Activated effector memory CD4-positive, alpha-beta T cell treated with anti-CD3 and anti-CD28 coated beads, Interleukin-2, amount 50 U/mL, for 16 hours (primary cell): ENCODE measurements at places on chromosomes 5 and 9.
A peak's percentile ranks its signal among the peaks of the same experiment; 100 is the strongest.

- no peak for DNase-seq
These were observed 114.8 kb downstream of the TLE4 start for GRCh38 chr9:79686381-79687130.

- no peak for DNase-seq
These were observed 27.2 kb upstream of the TNFSF8 start for GRCh38 chr9:114957558-114957957.

GRCh38 chr9:92620845-92621244 lies 49.1 kb downstream of the IPPK start:
- no peak for DNase-seq

DNA sequence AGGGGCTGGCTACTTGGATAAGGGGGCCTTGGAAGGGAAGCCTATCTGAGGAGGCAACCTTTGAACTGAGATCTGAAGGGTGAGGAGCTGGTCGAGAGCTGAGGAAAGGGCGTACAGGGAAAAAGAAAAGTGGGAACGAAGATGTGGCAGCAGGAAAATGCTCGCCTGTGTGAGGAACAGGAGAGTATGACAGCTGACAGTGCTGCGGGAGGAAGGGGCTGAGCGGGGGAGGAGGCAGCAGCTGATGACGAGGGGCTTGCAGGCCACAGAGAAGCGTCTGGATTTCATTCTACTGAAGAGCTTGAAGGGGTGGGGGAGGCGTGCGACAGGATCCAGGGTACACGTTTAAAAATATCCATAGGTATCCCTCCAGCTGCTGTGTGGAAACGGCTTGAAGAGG lies 28.9 kb downstream of the SH3PXD2B start:
- DNase-seq: no peak

GRCh38 chr5:16486711-16487111 lies 21.1 kb upstream of the ZNF622 start:
- no peak for DNase-seq

DNA sequence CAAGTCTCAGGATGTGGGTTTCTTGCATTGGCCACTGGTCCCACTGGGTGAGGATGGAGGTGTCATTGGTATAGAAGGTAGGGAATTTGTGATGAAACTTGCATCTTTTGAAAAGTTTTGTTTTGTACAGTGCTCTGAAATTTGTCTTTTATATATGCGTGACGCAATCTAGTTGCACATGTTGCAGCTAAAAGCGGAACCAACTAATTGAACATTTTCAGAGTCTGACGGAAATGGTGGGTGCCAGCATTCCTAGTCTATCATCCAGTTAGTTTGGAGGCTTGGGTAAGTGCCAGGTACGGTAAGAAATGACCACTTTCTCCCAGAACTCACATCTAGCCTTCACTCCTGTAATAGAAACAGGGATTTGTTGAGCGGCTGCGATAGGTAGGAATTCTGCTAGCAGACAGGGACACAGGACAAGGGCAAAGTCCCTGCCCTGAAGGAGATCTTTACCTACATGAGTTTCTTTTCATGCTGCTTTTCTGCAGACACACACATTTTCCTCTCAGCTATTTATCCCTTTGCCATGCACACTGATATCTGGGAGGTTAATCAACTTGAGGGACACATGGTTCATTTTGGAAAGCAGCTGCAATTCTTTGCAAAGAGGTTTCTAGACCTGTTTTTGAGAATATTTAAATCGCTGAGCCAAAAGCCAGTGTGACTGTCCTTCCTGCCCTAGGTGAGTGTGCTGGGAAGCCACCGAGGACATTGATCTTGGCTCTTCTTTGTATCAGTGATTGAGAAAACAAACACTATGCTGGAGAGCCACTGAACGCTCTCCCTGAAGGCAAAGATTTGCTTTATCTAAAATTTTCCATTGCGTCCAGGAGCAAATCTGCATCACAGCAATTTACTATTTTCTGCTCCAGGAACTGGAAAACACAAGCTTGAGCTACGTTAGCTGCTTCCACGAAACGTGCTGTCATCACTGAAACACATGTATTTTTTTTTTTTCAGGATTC lies 89.7 kb downstream of the DAP start:
- DNase-seq: no peak

- DNase-seq: peak; percentile 85
These were observed 157.1 kb downstream of the ARRDC3 start for GRCh38 chr5:91225848-91226686.

DNA sequence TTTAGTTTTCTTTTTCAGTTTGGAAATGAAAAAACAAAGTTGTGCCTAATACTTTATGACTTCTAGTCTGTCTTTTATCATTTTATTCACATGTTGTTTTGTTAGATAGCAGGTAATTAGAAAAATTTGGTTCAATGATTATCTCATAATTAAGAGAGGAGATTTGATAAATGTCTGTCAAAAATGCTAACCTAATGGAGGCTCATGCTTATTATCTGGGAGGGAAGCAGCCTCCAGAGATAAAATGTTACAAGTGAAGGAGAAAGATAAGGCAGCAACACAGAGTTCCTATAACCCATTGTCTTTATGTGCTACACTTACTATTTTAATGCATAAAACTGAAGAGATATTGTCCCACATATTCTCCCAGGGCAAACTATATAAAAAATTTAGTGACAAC lies 53.5 kb downstream of the SLC27A6 start:
- DNase-seq: no peak

DNA sequence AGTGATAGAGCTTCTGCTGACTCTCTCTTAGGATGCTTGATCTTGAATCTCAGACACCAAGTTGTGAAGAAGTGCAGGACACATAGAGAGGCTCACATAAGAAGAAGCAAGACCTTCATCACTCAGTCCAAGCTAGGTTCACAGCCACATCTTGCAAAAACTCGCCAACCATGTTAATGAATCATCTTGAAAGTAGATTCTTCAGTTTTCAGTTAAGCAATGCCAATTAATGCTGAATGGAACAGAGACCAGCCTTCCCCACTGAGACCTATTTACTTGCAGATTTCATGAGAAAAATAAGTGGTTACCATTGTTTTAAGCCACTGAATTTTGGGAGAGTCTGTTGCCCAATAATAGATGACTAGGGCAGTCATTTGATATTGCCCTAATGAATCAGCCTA lies 217.7 kb upstream of the EDIL3 start:
- no peak for DNase-seq

GRCh38 chr5:75667586-75667985 lies 49.7 kb downstream of the POC5 start:
- DNase-seq: no peak

- DNase-seq: no peak
These were observed 305.3 kb downstream of the NTRK2 start for GRCh38 chr9:84974855-84975254.

DNA sequence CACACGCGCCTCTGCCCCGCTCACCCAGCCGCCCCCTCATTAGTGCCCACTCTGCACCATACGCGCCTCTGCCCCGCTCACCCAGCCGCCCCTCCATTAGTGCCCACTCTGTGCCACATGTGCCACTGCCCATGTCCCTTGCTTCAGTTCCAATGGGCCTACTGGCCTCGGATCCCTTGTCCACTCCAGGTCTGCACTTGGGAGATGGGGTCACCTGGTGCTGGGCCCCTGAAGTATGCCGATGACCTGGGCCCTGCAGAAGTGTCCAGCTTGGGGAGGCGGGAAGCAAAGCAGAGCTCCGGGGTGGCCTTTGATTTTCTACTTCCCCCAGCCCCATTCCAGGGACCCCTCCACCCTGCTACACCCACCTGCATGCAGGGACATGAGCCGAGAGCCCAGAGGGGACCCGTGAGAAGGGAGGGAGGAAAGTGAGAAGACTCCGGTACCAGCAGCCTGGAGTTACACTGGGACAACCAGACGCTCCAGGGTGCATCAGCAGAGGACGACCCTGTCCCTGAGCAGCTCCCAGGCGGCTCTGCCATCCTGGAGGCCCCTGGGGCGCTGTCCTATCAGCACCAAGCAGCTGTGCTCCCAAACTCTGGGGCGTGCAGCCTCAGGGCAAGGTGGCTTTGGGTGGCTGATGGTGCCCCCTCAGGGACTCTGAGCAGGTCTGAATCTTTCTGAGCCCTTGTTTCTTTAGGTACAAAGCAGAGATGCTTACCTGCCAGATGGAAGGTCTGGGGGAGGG lies 140.8 kb downstream of the RXRA start:
- DNase-seq: no peak

DNA sequence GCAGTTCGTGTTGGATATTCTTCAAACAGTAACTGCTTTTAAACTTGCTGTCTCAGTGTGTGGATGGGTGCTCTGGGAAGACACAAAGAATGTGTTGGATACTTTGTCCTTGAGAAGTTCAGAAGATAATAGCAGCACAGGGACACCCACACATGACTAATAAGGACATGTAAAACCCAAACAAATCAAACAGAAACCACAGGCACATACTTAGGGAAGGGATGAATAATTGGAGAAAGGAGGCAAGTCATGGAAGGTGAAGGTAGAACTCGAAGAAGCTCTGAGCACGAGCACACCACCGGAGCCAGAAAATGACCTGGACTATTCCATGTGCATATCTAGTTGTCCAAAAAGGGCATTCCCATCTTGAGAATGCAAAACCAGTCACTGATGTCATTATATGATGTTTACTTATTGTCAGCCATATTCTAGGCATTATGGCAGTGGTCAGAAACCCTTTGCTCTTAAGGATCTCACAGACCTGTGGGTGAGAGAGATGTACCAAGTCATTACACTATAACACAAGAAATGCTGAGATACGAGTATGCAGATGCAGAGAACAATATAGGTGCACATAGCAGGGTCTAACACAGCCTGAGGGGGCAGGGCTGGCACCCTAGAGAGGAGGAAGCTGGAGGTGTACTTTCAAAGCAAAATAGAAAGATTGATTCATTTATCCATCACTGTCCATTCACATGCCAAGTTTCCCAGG lies 152.9 kb downstream of the PIK3R1 start:
- no peak for DNase-seq

DNA sequence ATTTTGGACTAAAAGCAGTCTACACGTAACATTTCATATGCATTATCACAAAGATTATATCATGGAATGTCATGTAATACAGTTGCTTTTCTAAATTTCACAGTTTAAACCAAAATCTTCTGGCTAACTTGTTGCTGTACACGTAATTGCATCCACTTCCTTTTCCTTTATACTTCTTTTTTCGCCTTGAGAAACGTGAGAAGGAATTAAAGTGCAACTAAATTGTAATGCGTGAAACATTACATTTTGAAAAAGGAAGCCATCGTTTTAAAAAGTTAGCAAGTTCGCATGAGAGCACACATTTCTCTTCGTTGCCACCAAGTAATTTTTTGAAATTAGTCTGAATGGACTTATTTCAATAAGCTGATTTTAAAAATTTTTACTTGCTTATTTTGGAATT lies 80.0 kb downstream of the MEGF10 start:
- DNase-seq: no peak

DNA sequence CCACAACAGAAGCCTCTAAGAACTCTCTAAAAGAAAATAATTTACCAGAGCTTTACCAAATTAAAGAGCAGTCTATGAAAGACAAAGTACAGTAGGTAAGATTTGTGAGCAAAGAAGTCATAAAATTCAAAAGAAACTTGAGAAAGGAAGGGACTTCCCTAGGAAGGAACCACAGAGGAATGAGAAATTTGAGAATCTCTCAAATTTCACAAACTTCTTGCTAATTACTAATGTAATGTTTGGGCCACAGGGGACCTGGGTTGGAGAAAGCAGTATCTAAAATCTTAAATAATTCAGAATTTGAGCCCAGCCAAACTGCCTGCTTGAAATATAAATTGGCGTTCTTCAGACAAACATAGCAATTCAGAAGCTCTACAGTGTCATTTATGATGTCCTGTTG lies 225.0 kb upstream of the PRR16 start:
- no peak for DNase-seq

DNA sequence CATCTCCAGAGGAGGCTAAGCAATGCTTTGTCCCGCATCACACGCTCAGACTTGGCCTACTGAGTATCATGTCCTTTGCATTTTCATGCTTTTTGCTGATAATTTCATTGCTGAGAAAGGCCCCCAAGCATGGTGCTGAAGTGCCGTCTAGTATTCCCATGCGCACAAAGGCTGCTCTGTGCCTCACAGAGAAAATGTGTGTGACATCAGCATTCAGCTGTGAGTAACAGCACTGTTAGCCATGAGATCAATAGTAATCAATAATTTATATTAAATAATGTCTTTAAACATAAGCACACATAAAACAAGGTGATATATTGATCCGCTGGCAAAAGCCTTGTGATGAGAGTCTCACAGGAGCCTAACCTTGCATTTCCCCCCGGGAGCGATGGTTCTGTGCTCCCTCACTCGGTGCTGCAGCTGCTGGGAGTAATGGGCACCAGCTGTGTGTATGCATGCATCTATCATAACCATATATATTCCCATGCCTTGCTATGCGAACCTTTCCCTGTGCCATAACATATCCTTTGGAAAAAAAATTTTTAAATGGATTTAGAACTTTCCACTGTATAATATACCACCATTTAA lies 50.4 kb upstream of the RNF130 start:
- peak; percentile 24 for DNase-seq

DNA sequence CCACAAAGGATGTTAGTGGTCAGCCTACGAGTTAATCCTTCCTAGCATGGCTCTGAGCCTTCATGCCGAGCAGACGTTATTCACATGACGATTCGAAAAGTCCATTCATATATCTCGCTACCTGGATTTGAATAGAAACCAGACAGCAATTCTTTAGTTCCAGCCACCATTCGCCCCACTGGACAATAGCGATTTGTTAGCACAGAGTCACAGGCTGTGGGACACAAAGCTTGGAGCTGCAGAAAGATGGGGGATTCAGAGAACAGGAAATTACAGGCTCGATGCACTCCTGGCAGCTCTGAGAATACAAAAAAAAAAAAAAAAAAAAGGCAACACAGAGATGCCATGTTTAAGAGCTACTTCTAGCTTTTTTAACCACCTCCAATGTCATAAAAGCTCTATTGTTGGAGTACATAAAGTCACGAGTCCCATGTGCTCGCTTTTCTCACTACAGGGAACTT lies 110.7 kb downstream of the NR6A1 start:
- no peak for DNase-seq

GRCh38 chr5:73743161-73743560 lies 117.2 kb downstream of the ARHGEF28 start:
- no peak for DNase-seq

GRCh38 chr9:130186839-130187522 lies 14.8 kb downstream of the NCS1 start:
- no peak for DNase-seq

DNA sequence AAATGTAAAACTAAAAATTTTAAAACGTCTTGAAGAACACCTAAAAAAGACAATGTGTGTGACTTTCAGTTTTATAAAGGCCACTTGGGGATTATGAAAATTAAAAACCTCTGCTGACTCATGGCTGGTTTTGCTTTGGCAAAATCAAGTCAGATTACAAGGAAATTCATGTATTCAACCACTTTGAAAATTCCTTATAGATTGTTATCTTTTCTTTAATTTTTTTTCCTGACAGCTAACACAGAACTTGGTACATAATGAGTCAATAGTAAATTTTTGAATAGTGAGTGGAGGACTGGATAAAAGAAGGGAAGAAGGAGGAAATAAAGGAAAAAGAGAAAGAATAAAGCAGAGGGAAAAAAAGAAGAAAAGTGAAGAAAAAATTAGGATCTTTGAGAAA lies 1774.7 kb upstream of the ACO1 start:
- DNase-seq: no peak

DNA sequence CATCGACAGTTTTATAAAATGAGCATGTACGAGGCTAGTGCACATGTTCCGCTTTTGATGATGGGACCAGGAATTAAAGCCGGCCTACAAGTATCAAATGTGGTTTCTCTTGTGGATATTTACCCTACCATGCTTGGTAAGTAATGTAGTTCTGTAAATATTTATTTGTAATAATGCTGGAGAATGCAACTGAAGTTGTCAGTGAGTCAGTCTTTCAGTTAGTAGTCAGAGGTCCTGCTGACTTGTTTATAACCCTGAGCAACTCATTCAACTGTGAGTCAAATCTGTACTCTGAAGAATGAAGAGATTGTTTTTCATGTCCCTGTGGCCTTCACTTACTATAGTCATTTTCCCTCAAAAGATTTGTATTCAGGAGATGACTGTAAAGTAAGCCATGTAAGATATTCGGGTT lies 28.4 kb upstream of the GPR150 start:
- DNase-seq: no peak
